ENCODE measurements at places on chromosomes 12 and 14. TPM values are rescaled to one million over a fixed set of nuclear protein-coding genes. Genes with fewer than 3 reads are reported as not detected.

The PPP1R1A gene
- total RNA-seq: 6.4 TPM

The ASPG gene
- 3.6 TPM for total RNA-seq

The IPO4 gene
- 22.8 TPM for total RNA-seq

The VDR gene
- total RNA-seq: 12.2 TPM

The CLEC4A gene
- 4.7 TPM for total RNA-seq

Data from skin of body (tissue), 3 donors.